ENCODE measurements at places on chromosomes 7 and 10. TPM values are rescaled to one million over a fixed set of nuclear protein-coding genes. Genes with fewer than 3 reads are reported as not detected.

The INA gene
- total RNA-seq: under 0.01 TPM

The NME8 gene
- total RNA-seq: not detected

The ZNF789 gene
- total RNA-seq: 3.5 TPM

The OPALIN gene
- total RNA-seq: not detected

The MEIG1 gene
- not detected for total RNA-seq

The TRIM74 gene
- total RNA-seq: not detected

The WIPF3 gene
- 0.08 TPM for total RNA-seq

The ITPRID1 gene
- total RNA-seq: not detected

The HGF gene
- 0.04 TPM for total RNA-seq

The NPY4R gene
- total RNA-seq: not detected

The GIMAP5 gene
- not detected for total RNA-seq

The OR6B1 gene
- total RNA-seq: not detected

The AGK gene
- 35.7 TPM for total RNA-seq
